ENCODE measurements at places on chromosomes 12 and 14.

GRCh38 chr14:51602310-51602709, 49.4 kb upstream of the FRMD6 start:
- no peak for DNase-seq

DNA sequence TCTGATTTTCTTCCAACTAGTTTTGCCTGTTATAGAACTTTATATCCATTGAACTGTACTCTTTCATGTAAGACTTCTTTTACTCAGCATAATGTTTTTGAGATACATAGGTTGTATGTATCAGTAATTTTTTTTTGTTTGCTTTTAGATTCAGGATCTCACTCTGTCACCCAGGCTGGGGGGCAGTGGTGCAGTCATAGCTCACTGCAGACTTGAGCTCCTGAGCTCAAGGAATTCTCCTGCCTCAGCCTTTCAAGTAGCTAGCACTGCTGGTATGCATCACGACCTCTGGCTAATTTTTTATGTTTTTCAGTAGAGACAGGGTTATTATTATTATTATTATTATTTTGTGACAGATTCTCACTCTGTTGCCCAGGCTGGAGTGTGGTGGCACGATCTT, 65.0 kb upstream of the DDHD1 start:
- DNase-seq, result no peak

- no peak for DNase-seq
Measured at GRCh38 chr12:42652048-42652447, 62.5 kb upstream of the PRICKLE1 start.

DNA sequence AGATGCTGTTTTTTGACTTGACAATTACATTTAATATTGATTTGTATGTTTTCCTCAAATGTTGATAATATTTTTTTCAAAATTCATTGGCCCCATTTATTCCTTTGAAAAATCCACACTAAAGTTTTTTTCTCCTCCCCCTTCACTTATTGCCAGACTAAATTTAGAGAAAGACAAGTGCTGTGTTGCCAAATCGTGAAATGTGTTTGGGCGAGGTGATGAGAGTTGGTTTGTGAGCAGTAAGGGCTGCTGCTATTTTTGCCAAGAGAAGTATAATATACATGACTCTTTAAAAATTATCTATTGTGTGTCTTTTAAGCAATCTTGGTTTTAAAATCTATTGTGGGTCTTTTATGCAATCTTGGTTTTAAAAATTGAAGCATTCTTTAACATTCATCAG, 188.9 kb downstream of the PPFIA2 start:
- no peak for DNase-seq

DNA sequence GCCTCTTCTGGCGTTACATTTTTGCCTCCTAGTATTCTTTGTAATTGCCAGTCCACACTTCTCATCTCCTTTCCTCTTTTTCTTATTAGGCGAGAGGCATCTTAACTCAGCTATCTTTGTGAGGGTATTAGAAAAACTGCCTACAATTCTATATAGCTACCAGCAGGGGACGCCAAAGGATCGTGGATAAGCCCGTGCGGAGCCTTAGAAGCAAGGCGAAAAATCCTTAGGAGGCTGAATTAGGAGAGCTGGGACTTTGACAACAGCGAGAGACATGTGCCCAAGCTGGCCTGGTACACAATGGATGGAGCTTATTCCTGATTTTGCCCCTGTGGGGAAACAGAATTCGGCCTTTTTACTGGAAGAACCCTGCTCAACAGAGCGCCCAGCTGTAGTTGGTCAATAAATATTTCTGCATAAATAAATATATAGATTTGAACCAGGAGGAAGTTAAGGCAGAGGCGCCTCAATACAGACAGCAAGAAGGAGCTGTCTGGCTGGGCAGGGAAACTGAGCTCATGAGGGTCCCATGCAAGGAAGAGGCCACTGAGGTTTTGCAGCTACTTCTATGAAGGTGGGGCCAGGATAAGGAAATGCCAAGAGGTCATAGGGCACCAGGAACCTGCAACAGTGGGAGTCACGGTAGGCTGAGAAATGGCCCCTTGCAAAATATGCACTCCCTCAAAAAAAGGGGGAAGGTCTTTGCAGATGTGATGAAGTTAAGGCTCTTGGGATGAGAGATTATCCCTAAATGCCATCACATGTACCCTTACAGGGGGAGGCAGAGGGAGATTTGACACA, 14.6 kb upstream of the RBM19 start:
- no peak for DNase-seq

- DNase-seq, result no peak
Measured at GRCh38 chr12:24895612-24896011, 53.3 kb downstream of the BCAT1 start.

- no peak for DNase-seq
Measured at GRCh38 chr12:72268386-72268785, 3.8 kb upstream of the TRHDE start.

DNA sequence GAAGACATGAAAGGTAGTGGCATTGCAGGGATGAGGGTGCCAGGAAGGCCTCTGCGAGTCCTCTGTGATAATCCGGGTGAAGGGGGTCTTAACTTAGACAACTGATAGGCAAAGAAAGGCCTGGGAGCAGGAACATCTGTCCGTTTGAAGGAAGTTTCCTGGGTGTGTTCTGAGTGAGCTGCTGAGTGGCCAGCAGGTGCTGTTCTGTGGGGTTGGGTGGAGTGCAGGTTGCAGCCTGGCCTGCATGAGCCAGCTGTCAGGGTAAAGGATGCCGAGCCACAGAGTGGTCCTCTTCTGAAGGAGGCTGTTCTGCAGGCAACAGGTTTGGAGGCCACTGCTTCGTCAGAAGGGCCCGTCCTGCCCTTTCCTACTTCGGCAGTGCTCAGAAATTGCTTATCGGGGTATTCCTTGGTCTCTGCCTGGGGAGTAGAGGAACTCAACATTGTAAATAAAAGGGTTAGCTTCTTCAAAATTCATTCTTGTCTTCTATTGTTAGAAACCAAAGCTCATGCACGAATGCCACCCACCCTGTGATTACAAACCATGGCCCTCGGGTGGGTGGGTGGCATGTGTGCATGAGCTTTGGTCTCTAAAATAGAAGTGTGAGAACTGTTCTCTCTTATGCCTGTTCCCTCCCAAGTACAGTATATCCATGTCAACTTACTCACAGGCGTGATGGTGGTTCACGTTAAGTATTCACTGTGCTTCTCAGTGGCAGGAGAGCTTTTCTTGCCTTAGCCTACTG, 118.9 kb downstream of the CHST11 start:
- DNase-seq, result no peak
